HCEC 1CT (cell line): ENCODE measurements at places on chromosomes 1 and 21.

- no peak for DNase-seq
Measured at GRCh38 chr1:56511364-56511763, 68.0 kb downstream of the PLPP3 start.

GRCh38 chr1:107550358-107550757 is 409.5 kb downstream of the NTNG1 start:
- DNase-seq = no peak

DNA sequence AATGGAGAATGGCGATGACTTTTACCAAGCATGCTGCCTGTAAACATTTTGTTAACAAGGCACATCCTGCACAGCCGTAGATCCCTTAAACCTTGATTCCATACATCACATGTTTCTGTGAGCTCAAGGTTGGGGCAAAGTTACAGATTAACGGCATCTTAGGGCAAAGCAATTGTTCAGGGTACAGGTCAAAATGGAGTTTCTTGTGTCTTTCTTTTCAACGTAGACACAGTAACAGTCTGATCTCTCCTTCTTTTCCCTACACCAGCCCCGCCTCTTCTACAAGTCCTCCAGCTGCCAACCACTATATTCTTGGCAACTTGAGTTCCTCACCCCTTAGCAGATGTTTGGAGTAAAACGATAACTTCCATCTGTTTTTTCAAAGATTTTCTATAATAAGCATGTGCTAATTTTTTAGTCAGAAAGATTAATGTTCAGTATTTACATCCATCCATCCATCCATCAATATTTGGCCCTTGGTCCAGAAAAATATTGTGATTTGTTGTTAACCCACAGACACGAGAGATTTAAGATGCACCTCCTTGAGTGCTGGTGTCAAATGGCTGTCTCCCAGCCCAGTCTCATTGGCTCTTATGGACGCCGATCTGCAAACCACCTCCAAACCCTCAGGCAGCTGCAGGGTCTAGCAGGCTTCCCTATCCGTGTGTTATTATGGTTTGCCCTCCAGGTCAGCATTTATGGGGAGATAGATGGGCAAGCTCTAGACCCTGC is 3.8 kb downstream of the DNALI1 start:
- no peak for DNase-seq

DNA sequence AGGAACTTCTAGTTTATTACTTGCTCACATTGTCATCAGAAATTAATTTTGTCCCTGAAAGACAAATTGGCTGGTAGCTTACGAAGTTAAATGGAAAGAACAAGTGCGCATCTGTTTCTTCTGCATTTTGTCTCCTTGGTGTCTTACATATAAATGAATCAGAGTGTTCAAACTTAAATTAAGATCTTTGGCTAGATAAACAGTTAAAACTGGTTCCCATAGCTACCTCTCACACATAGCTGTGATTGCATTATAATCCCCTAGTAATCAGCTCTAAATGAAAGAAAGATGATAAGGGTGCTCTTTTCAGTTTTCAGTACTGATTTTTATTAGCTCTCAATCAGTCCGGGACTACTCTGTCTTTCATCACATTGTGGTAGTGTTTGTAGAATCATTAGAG is 124.2 kb upstream of the LMO4 start:
- no peak for DNase-seq

- DNase-seq = no peak
Measured at GRCh38 chr1:53254011-53254640, 15.8 kb upstream of the MAGOH start.

DNA sequence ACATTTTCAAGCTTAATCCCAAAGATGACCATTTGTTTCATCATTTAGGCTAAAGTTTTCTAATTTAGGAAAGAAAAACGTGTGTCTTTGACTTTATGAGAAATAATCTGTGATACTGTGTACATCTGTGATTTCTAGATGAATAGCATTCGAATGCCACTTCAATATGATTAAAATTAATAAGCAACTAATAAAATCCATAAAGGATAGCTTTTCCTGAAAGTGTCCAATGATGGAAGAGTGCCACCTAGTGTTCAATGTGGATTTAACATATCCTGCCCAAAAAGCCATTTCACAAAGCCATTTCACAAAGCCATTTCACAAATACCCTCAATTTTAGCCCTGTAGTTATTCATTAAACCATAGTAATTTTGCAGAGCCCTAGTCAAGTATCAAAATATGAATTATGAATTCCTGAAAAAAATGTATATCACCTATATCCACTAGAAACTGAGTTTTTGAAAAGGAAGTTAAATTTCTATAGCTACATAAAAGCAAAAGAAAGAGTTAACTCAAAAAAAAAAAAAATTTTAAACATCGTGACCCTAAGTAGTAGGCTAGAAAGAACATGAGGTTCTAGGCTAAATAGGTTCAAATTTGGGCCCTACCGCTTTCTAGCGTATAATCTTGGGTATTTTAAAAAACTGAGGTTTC is 19.1 kb downstream of the NME7 start:
- peak; percentile 59 for DNase-seq

- DNase-seq = no peak
Measured at GRCh38 chr1:7648761-7649384, 122.2 kb upstream of the VAMP3 start.

DNA sequence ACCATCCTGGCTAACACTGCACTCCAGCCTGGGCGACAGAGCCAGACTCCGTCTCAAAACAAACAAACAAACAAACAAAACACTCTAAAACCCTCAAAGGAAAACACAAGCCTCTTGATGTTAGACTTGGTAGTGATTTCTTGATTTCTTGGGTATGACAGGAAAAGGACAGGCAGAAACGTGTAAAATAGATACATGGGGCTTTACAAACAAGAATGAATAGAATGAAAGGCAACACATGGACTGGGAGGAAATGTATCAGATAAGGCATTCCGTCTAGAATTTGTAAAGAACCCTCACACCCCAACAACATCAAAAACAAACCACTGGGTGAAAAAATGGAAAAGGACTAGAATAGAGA is 7.8 kb upstream of the PRXL2B start:
- no peak for DNase-seq
